ENCODE measurements at places on chromosomes 5 and 9.

DNA sequence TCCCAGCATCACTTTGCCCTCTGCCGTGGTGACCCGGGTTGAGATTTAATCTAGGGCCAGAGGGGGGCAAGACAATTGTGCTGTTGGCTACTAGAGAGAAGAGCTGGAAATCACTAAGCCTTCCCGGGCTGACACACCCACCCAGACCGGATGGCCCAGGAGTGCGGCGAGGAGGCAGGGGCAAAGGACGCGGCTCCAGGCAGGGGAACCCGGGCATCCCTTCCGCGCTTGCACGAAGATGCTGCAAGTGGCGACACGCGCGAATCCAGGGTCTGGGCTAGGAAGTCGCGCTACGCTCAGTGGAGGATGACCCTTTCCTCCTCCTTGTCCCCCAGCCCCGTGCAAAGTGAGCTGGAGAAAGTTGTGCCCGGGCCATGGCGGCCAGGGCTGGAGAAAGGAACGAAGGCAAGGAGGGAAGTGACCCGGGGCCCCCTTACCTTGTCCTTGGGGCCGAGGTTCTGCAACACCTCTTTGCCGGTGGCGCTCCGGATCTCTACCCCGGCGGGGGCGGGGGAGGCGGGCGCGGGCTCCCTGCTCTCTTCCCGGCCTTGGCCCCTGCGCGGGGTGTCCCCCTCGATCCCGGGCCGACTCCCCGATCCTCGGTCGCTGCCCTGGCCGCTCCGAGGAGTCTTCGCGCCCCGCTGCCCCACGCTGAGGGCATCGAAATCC, 693 bp downstream of the DPYSL3 start:
- DNase-seq: no peak

DNA sequence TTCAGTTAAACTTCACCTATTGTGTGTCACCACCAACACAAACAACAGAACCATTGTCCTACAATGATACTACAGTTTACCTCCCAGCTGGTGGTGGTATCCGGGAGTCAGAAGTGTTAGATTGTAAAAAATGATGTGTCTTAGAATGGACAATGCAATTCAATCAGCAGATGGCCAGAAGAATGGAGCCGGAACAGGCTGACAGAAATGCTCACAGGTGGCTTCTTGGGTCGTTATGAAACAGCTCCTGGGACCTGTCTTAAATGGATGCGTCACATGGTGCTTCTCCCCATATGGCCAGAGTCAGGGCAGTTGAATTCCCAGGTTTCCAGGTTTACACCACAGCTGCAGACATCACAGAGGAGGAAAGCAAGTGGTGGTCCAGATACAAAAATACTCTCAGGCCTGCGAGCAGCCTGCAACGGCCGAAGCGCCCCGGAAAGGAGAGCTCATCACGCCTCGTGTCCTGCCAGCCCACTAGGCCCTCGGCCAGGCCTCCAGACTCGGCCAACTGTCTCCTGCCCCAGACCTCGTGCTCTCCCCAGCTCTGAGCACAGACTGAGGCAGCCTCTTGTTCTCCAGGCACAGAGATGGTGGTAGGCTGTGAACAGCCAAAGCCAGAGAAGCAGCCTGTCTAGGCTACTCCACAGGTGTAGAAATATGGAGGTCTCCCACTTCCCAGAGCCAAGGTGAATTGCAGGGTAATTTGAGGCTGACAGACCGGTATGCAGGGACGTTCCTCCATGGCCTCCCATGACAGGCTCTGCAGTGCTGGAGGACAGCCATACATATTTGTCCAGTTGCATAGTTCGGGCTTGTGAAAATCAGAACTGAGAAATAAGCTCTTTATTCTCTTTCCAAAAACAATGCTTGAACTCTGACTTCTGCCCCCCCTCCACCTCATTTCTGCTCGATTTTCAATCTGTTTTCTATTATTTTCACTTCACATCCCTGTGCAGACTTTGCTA, 98.5 kb upstream of the SPATA31C2 start:
- no peak for DNase-seq

DNA sequence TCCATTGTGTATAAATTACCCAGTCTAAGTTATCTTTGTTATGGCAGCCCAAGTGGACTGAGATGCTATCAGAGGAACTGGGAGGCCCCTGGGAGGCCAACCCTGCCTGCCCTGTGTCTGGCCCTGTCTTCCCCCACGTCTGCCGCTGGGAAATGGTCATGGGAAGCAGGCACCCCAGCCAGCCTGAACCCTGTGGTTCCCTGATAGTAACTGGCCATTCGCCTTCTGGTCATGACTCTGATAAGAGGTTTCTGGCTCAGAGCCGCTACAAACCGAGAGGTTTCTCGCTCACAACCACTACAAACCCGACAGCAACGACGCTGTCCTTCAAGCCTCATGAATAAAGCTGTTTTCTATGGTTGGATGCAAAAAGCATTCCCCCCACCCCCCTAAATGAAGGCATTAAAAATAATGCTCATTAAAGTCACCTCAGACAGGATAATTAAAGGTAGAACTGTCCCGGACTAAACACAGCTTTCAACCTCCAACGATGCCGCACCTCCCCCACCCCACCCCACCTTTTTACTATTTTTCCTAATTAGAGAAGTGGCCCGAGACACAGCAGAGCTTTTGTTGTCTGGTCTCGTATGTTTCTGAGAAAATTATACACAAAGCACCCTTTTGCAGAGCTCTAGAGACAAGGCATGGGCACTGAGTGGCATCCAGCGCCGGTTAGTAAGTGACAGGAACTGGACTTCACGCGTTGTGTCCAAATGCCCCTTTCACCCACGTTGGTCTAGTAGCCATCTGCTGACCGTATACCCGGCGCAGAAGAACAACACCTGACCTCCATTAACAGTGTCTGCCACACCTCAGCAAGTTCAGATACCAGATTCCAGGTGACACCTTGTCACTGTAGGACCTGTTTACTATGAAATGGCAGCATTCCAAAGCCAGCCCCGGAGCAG, 140.8 kb downstream of the COL23A1 start:
- peak; percentile 95 for DNase-seq

GRCh38 chr9:135973277-135974219, 12.4 kb upstream of the UBAC1 start:
- no peak for DNase-seq

DNA sequence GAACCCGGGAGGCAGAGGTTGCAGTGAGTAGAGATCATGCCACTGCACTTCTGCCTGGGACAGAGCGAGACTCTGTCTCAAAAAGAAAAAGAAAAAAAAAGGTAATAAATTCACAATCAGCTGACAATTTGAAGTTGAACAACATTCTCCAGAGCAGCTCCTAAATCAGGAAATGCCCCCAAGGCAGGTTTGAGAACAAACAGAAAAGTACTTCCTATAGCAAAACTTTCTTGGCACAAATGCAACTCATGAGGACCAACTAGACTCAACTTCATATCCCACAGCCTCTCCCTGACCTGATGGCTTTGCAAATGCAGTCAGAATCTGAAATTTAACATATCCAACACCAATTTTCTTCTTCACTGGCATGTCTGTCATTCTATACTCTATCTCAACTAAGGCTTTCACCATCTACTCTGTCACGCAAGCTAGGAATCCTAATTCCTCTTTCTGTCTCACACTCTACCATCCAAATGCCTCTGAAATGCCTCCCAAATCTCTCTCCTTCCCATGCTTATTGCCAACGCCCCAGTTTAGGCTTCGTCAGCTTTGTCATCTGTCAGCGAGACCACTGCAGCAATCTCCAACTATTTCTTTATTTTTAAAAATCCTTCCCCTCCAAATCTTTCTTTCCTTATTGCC, 113.3 kb downstream of the MAPKAP1 start:
- DNase-seq: no peak

GRCh38 chr9:108963459-108964143, 29.4 kb downstream of the ABITRAM start:
- DNase-seq: peak; percentile 72

GRCh38 chr5:150625164-150625535, 15.3 kb upstream of the SYNPO start:
- DNase-seq: no peak

DNA sequence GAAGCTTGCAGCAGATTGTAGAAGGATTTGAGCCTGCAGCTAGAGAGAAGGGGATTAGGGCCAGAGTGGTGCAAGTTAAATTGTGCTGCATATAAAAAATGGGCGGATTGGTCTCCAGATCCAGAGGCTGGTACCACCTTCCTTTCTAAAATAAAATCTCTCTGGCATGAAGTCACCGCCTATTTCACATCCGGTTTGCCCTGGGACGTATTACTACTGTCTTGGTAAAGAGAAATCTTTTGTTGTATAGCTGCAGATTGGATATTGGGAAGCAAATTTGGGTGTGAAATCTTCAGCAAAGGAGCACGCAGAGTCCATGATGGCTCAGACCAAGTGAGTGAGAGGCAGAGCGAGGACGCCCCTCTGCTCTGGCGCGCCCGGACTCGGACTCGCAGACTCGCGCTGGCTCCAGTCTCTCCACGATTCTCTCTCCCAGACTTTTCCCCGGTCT, at the start of gene GABRA1:
TSS of gene GABRA1 (plus strand) at position 180 of the 451 bp plus-strand sequence. CDS start 2,691 bp downstream, outside the sequence.
- no peak for DNase-seq

DNA sequence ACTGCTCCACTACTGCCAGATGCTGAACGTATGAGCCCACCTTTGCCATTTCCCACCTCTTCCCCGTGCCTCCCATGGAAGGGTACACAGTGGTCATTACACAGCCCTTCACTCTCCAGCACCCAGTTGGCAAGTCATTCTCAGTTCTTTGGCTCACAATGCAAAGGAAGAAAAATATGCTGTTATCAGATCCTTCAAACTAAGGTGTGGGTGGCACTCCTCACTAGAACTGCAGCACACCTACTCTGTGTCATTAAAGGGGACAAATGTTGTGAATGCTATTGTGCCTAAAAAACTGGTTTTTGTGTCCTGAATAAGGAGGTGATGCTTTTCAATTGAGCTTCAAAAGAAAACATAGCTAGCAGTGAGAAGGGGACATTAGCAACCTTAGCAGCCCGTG, 183.1 kb upstream of the SNX2 start:
- DNase-seq: no peak

DNA sequence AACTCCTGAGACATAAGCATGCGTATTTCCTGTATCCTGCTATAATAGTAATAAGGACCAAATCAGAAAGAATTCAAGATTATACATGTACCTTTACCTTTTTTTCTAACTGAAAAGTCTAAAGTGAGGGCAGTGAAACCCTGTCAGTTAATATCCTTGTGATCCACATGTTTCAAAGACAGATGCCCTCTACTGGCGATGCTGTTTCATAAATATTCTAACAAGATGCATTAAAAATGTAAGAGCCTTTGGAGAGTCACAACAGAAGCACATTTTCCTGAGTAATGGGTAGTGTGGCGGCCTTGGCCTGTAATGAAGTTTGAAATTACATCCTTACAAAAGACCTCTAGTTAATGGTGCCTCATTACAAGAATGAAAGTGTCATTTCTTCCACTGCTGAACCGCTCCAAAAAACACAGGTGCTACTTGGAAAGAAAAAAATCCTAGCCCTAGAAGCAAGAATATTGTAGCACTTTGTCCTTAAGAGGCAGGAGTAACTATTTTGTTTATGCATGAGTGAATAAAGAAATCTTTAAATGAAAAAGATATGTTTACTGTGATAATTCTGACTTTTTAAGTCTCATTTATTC, 232.6 kb downstream of the EPB41L4A start:
- peak; percentile 69 for DNase-seq

DNA sequence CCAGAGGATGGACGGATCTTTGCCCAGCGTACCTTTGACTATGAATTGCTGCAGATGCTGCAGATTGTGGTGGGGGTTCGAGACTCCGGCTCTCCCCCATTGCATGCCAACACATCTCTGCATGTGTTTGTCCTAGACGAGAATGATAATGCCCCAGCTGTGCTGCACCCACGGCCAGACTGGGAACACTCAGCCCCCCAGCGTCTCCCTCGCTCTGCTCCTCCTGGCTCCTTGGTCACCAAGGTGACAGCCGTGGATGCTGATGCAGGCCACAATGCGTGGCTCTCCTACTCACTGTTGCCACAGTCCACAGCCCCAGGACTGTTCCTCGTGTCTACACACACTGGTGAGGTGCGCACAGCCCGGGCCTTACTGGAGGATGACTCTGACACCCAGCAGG, 1.9 kb downstream of the PCDHGC5 start:
- no peak for DNase-seq

GRCh38 chr5:27788184-27788583, 749.8 kb upstream of the CDH9 start:
- no peak for DNase-seq

All from erythroblast (primary cell).